ENCODE measurements at places on chromosomes 2 and 18. TPM values are rescaled to one million over a fixed set of nuclear protein-coding genes. Genes with fewer than 3 reads are reported as not detected.

DNA sequence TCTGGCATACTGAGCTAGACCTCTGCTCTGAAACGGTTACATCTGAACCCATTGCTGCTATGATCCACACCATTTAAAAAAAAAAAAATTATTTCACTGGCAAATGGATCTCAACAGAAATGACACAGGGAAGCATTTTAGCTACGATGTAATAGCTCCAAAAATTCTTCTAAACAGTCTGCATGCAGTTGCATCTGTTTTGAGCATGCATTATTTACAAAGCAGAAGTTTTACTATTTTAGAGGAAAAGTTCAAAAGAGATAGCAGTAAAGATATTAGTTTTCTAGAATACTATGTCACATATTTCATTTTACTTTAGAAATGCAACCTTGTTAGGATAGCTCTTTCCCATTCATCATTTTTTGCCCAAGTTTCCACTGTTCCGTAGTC is 265.7 kb downstream of the MEIS1 start:
- DNase-seq, result no peak

DNA sequence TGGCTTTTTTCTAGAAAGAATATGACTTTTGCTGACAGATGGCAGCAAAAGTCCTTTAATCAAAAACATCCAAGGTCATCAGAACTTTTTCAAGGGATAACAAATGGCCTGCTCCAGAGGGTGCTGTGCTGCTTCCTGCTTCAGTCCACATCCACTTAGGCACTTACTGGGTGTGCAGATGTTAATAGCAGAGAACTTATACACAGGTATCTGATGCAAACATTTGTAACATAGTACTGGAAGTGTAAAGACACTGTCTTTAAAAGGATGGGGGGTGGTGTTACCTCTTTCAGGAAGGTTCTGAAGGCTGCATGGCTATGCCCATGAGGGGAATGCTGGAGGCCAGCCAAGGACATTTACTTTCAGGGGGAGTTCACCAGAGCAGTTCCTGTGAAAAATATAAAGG is 5.5 kb downstream of the HOXD8 start:
- no peak for DNase-seq

LRATD1 gene
- polyA plus RNA-seq, result 25.8 TPM

DNA sequence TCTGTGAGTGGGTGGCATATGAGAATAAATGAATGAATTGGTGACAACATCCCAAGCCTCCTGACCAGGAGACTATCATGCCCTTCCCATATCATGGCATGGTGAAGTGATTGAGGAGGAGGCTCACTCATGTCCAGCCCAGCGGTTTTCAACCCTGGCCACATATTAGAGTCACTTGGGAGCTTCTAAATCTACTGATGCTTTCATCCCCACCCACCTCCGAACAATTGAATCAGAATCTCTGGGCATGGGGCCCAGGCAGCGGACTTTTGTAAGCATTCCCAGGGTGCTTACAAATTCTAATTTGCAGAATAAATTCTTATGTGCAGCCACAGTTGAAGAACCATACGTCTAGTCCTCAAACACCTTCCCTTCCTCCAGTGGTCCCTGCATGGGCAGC is 81.7 kb upstream of the SEC11C start:
- no peak for DNase-seq

DNA sequence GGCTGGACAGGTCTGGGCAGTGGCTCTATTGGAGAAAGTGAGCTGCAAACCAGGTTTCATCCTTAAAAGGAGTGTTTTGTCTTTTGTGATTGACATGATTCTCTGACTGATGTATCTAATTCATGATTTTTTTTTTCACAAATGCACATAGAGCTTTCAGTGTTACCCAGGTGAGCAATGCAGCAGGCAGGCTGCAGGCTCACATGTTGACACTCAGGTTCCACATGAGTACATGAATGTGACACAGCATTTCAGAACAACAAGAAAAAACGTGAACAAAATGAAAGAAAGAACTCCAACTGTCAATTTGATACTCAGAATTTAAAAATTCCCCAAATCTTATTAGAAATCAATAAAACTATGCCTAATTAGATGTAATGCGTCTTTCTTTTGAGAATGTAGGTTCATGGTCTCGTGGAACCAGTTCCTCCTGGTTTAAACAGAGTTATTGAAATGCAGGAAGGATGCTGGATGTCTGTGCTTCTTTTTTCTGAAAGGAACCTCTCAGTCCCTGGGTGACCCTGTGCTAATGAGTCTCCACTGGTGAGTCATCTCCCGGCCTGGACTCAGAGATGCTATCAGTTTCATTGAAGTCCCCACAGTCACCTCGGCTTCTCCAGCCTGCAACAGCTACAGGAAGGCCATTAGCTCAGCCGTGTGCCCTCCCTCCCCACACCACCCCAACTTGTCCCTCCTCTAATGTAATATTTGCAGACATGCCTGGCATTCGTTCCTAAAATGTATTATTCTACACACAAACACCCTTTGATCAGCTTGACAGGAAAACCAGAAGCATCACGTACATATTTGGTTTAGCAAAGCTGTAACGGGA is 430.4 kb downstream of the LPIN1 start:
- DNase-seq, result no peak

- no peak for DNase-seq
Observed at GRCh38 chr18:69658103-69658502, 257.4 kb downstream of the DOK6 start.

DNA sequence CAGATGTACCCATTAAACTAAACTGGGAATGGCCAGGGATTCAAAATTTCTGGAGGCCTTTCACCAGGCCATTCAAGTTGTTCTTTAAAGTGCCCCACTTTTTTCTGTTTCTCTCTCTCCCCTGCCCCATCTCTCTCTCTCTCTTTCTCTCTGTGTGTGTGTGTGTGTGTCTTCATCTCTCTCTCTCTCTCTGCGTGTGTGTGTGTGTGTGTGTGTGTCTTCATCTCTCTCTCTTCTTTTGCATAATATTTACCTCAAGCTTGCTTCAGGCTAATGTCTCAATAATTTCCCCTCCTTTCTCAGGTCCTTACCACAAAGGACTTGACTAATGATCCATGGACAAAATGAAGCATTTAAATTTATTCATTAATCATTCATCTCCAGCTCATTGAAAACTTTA is 164.2 kb upstream of the KLHL14 start:
- no peak for DNase-seq

DNA sequence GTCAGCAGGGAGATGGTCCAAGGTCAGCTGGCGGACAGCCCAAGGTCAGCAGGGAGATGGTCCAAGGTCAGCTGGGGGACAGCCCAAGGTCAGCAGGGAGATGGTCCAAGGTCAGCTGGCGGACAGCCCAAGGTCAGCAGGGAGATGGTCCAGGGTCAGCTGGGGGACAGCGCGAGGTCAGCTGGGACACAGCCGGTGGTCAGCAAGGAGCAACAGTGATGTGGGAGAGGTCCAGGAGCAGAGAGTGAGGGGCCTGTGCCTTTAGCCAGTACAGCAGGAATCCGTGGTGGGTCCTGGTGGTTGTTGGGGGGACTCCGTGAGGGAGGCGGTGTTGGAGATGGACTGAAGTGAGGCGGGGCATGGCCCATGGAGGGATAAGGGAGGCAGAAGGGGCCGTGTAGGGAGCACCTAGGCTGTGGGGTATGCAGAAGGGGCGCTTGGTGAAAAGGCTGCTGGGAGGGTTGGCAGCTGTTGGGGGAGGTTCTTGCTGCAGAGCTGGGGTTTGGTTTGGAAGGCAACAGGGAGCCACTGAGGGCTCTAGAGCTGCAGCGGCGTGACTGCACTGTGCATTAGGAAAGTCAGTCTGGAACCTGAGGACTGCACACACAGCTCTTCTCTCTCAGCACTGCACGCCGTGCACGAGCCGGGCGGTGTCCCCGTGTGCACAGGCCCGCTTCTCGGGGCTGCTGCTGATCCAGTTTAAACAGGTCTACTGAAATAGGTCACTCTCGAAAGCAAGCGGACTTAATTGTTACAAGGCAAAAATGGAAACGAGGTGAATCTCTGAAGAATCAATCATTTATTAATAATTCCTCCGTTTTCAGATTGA is 76.2 kb upstream of the HDAC4 start:
- DNase-seq, result no peak

Data from left renal pelvis (tissue), 4 donors.